ENCODE measurements at places on chromosomes 4 and X. TPM values are rescaled to one million over a fixed set of nuclear protein-coding genes. Genes with fewer than 3 reads are reported as not detected.

PCDH7 gene
- 14.4 TPM for total RNA-seq

DNA sequence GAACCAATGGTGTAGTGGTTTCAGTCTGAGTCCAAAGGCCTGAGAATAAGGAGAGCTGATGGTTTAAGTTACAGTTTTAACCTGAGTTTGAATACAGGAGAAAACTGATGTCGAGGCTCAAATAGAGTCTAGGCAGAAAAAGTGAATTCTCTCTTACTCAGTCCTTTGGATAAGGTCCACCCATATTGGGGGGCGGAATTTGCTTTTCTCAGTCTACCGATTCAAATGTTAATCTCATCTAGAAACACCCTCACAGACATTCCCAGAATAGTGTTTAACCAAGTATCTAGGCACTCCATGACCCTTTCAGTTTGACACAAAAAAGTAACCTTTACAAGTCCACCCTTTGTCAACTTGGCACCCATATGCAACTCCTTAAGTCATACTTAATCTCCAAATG lies 216.0 kb downstream of the GRID2 start:
- DNase-seq: no peak

F8A2 gene
- not detected for total RNA-seq

GRCh38 chr4:92235731-92236130 lies 68.0 kb upstream of the GRID2 start:
- no peak for DNase-seq

DNA sequence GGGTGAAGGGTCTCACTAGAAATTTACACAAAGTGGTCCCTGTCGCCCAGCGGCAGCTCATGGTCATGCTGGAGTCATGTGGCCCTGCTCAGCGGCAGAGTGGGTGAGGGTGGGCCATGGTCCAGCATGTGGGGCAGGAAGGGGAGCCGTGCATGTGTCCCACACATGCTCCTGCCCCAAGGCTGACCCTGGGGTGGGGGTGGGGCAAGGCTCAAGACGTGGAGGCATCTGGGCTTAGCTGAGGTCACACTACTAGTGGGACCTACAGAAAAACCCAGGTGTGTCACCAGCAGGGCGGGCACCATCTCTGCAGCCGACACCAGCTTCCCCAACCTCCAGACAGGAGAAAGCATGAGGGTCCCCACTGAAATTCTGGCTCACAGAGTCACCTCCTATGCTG lies 42.4 kb downstream of the EVC start:
- no peak for DNase-seq

DNA sequence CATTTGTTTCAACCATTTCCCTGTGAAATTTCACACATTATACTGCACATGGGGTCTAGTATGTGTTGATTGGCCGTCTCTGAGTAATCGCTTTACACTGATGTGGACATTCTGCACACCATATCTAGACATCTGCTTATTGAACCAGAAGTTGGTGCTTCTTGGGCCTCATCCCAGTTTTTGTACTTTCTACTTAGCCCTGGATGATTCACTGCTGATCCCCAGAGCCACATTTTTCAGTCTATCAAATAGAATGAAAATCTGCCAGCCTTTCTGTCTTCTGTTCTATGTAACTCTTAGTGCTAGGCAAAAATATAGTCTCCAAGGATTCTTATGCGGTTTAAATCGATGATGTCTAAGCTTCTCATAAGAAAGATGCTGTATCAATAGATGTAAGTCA lies 40.5 kb upstream of the RELL1 start:
- no peak for DNase-seq

DNA sequence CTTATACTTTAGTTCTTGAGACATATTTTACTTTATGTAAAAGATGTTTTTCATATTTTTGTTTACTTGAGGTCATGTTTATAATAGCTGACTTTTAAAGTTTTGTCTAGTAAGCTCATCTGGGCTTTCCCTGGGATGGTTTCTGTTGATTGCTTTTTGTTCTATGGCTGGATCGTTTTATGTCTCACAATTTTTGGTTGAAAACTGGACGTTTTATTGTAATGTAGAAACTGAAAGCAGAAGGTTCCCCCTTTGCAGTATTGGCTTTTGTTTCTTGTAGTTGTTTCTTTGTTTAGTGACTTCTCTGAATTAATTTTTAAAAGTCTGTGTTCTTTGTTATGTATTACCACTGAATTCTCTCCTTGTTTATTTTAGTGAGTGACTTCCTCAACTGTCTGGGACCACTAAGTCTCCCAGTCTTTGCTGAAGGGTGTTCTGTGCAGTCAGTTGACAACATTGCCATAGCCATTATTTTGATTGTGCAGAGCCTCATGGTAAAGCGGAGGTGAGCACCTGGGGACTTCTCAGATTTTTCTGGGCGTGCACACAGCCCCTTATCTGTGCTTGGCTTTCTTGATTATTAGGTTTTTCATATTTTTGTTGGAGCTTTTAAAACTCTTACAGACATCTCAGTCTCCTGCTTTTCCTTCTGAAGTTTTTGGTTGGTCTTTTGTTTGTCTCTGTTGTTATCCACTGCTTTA lies 31.0 kb downstream of the KDM6A start:
- no peak for DNase-seq

- DNase-seq: no peak
These were observed 7.1 kb downstream of the SLC49A3 start for GRCh38 chr4:681736-682451.

GRCh38 chr4:1093391-1094335 lies 19.7 kb downstream of the RNF212 start:
- DNase-seq: peak; percentile 33

- DNase-seq: no peak
These were observed 98.9 kb downstream of the IQCM start for GRCh38 chr4:149716728-149717127.

ARX gene
- total RNA-seq: 0.33 TPM

DNA sequence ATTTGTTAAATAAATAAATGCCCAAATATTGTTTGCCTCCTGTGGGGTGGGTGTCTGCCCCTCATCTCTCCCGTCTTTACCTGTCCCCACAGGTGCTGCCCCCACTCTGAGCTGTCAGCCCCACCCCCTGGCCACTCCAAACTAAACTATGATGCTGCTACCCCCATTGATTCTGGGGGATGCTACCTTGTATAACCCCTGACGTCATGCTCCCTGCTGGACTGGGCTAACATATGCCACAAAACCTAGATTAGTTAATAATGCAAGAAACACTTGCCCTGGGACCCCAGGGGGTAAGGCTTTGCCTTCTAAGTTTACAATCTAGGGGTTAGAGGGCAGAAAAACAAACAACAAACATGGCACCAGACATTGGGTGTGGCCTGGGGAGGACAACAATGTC lies 58.6 kb downstream of the MSX1 start:
- DNase-seq: no peak

GAGE12H gene
- total RNA-seq: not detected

PWWP3B gene
- total RNA-seq: 2.6 TPM

GRCh38 chr4:156553659-156554058 lies 417.9 kb downstream of the PDGFC start:
- no peak for DNase-seq

RAP2C gene
- 22.1 TPM for total RNA-seq

USP26 gene
- total RNA-seq: not detected

DNA sequence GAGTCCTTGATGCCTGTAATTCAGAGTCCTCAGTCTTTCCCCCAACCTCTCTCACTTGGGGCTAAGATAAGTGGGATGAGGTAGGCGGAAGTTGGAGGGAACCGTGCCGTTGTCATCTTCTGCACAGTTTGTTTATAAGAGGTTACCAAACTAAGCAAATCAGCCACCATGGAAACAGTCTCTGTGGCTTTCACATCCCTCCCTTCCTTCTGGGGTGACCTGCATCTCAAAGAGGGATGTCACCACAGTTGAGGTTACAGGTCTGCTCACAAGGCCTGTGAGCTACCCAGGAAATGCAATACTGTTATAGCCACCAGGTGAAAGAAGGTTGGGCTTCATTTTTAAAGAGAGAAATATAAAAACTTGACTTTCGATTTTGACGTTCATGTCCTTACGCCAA lies 26.3 kb downstream of the RTL5 start:
- no peak for DNase-seq

BGN gene
- 9.7 TPM for total RNA-seq

PDE6B gene
- 10.2 TPM for total RNA-seq

- no peak for DNase-seq
These were observed 78.0 kb upstream of the RXFP1 start for GRCh38 chr4:158443731-158444130.

GRCh38 chrX:100931218-100931924 lies 2.7 kb upstream of the XKRX start:
- DNase-seq: no peak

DNA sequence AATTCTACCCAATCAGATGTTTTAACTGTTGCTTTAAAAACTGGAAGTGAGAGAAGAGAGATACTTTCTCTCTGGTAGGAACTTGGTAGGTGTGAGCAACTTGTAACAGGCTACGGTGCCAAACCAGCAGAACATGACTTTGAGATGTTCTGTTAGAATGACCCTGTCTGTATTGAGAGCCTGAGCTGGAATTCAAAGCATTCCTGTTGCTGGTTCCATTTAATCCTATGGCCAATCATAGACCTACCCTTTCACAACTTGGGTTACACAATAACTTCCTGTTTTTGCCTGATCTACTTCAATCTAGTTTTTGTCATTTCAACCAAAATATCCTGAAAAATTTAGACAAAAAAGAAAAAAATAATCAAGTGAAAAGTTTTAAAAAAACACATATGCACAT lies 1.7 kb upstream of the PRRG1 start:
- DNase-seq: no peak

GPR119 gene
- not detected for total RNA-seq
